Urinary bladder (tissue), 4 donors: ENCODE measurements at places on chromosomes 1 and 21. TPM values are rescaled to one million over a fixed set of nuclear protein-coding genes. Genes with fewer than 3 reads are reported as not detected.

GRCh38 chr1:78683079-78683478 is 33.4 kb downstream of the IFI44 start:
- no peak for DNase-seq

- no peak for DNase-seq
Measured at GRCh38 chr1:44074415-44074814, 43.2 kb upstream of the SLC6A9 start.

GRCh38 chr1:228162286-228163006 is 3.2 kb upstream of the IBA57 start:
- DNase-seq, result no peak

DNA sequence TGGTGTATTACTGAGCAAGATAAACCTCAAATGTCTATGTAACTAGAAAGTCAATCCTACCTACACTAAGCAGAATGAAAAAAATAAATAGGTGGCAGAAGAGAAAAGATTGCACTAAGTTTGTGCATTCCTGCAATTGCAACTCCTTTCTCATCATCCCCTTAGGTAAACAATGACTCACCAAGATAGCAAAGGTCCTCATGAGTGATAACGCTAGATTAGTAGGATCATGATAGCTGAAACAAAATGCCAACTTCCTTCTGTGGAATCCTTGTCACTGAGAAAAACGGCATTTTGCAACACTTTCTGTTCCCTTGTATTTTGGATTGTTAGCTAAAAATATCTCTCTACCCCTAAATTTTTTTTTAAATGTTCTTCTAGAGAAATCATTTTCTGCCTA is 20.0 kb upstream of the FCER1A start:
- no peak for DNase-seq

The LEPROT gene
- polyA plus RNA-seq, result 74.5 TPM
